ENCODE measurements at places on chromosomes 4 and X.

- no peak for DNase-seq
These were observed 150.3 kb upstream of the BCOR start for GRCh38 chrX:40247848-40248622.

DNA sequence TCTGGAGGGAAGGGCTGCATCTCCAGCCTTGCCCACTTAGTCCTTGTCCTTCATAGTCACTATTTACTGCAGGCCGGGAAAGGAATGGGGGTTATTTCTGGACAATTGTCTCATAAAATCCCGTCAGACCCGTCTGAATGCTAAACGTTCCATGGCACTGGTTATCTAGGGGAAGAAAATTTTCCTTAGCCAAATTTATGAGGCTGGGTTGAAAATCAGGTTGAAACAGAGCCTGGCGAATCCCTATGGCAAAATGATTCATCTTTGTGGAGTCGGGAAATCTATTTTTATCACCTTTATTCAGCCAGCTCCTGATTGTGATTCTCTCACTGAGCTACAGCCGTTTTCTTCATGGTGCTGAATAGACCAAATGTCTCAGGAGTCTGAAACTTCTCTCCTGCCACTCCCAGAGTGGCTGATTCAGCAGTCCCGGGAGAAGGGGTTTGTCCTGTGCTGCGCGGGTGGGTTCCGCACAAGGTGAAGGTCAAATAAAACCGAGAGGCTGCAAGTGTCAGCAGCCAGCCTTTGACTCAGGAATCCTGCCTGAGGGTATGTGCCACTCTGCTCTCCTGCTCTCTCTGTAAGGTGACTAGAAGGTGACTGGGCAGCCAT, 1.0 kb downstream of the LIMCH1 start:
- DNase-seq: no peak

GRCh38 chrX:150036181-150036580, 97.9 kb upstream of the EOLA2 start:
- DNase-seq: no peak

- no peak for DNase-seq
These were observed 86.8 kb downstream of the REPS2 start for GRCh38 chrX:17033225-17033624.

- DNase-seq: no peak
These were observed 95.4 kb upstream of the PLAC1 start for GRCh38 chrX:134753718-134754008.

- DNase-seq: peak; percentile 74
These were observed 213.6 kb downstream of the PALLD start for GRCh38 chr4:168710353-168710946.

GRCh38 chrX:38138900-38139299, 81.8 kb downstream of the SRPX start:
- peak; percentile 48 for DNase-seq

GRCh38 chr4:62676962-62677361, 1476.8 kb downstream of the ADGRL3 start:
- DNase-seq: no peak

- no peak for DNase-seq
These were observed 50.0 kb upstream of the VMA21 start for GRCh38 chrX:151346931-151347543.

- DNase-seq: peak; percentile 68
These were observed 80.6 kb downstream of the PBDC1 start for GRCh38 chrX:76253432-76253831.

GRCh38 chrX:23945206-23945605, 37.4 kb downstream of the CXorf58 start:
- no peak for DNase-seq

- no peak for DNase-seq
These were observed 181.5 kb downstream of the TSPAN5 start for GRCh38 chr4:98476891-98477290.

- DNase-seq: peak; percentile 38
These were observed 618 bp downstream of the RBBP7 start for GRCh38 chrX:16869393-16870094.

GRCh38 chr4:105637408-105638176, 70.9 kb downstream of the INTS12 start:
- DNase-seq: no peak

- DNase-seq: peak; percentile 57
These were observed 126.6 kb downstream of the ASB9 start for GRCh38 chrX:15143050-15143824.

DNA sequence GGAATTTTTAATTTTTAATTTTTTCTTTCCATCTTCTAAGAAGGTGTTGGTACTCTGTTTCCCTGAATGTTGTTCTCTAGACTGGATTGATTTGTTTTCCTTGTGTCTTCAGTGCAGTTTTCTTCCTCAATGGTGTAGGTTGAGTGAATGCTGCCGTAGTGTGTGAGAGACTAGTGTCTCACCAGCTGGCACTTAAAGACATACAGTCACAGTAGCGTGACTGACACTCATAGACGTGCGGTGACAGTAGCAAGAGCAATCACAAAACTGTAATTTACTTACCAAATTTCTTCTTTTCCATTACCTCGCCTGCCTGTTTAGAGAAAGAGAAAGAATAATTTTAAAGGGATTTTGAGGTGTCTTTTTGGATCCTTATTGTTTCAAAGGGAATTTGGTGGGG, 21.4 kb upstream of the PGM2 start:
- no peak for DNase-seq

- DNase-seq: peak; percentile 57
These were observed 1026.6 kb downstream of the RAPGEF2 start for GRCh38 chr4:160129439-160129838.

GRCh38 chr4:140031061-140031460, 122.9 kb downstream of the MAML3 start:
- no peak for DNase-seq

DNA sequence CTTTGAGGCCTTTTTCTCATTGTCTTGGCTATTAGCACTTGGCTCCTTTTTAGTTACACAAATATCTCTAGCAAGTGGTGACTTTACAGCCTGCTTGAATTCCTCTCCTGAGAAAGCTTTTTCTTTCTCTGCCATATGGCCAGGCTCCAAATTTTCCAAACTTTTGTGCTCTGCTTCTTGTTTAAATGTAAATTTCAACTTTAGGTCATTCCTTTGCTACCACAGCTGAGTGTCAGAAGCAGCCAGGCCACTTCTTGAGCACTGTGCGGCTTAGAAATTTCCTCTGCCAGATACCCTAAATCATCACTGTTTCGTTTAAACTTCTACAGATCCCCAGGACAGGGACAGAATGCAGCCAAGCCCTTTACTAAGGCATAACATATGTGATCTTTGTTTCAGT, 222.4 kb downstream of the FBXO8 start:
- no peak for DNase-seq

DNA sequence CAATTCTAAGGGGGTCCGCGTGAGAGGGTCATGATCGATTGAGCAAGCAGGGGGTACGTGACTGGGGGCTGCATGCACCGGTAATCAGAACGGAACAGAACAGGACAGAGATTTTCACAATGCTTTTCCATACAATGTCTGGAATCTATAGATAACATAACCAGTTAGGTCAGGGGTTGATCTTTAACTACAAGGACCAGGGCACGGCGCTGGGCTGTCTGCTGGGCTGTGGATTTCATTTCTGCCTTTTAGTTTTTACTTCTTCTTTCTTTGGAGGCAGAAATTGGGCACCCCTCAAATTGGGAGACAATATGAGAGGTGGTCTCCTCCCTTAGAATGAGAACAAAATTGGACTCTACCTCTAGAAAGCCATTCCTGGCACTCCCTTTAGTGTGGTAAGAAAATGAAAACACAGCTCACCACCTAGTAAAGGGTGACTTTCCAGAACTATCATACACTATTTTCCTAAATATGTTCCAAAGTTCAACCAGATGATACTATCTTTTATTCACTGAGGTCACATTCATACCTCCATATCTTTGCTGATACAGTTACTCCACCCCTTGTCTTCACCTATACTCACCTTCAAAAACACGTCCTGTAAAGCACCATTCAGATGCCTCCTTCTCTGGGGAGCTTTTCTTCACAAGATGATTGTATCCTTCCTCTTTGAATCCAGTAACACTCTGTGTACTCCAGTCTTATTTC, 1058.3 kb upstream of the SLIT2 start:
- peak; percentile 11 for DNase-seq

- DNase-seq: peak; percentile 92
These were observed 117.0 kb downstream of the PCDH7 start for GRCh38 chr4:30837131-30837539.

GRCh38 chr4:74038425-74039314, at the start of gene CXCL3:
Gene CXCL3, minus strand, starts transcription at chr4:74038689. Its CDS starts 78 bp downstream, at chr4:74038611.
- peak; percentile 67 for DNase-seq

- DNase-seq: no peak
These were observed 27.0 kb downstream of the DHX15 start for GRCh38 chr4:24557026-24558025.

- DNase-seq: peak; percentile 14
These were observed 1.4 kb downstream of the MAMLD1 start for GRCh38 chrX:150364347-150365050.

DNA sequence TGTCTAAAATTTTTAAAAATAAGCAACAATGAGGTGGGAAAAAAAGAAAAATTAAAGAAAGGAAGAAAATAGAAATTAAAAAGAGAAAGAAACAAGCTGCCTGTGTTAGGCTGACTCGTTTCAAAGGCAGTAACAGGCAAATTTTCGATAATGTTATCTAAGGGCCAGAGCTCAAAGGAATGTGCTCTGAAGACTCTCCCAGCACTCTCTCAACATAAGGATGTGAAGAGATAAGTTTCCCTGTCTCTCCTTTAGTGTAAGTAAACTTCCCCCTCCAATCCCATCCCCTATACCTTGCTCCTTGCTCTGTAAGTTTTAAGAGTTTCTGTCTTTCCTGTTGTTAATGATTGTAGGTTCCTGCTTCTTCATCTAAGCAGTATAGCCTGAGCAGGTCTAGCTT, 172.8 kb downstream of the TEX13C start:
- peak; percentile 58 for DNase-seq

GRCh38 chr4:144646523-144647094, 653 bp downstream of the HHIP start:
- peak; percentile 38 for DNase-seq

GRCh38 chr4:145895056-145895455, 43.6 kb downstream of the ZNF827 start:
- no peak for DNase-seq

GRCh38 chr4:76058888-76059426, 15.6 kb upstream of the ART3 start:
- no peak for DNase-seq

- no peak for DNase-seq
These were observed 70.3 kb downstream of the WFS1 start for GRCh38 chr4:6339818-6340445.

- DNase-seq: peak; percentile 83
These were observed 246.5 kb downstream of the PPP1R2C start for GRCh38 chrX:42531441-42531840.

DNA sequence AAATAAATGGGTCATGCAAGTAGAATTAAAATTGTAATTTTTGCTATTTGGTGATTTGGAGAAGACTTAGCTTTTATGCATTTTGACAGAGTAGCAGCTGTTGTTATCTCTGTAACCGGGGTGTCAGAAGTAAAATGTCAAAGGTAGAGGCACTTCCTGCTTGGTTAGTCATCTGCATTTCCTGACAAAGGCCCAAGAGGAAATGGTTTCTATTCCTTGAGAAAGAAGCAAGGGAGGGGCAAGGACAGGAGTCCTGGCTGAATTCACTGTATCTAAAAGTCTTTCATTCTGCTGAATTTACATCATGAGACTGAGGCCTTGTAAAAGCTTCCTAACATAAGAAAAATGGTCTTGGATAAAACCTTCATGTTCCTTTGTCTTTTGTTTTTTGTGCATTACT, 550.9 kb upstream of the BOD1L1 start:
- peak; percentile 78 for DNase-seq

DNA sequence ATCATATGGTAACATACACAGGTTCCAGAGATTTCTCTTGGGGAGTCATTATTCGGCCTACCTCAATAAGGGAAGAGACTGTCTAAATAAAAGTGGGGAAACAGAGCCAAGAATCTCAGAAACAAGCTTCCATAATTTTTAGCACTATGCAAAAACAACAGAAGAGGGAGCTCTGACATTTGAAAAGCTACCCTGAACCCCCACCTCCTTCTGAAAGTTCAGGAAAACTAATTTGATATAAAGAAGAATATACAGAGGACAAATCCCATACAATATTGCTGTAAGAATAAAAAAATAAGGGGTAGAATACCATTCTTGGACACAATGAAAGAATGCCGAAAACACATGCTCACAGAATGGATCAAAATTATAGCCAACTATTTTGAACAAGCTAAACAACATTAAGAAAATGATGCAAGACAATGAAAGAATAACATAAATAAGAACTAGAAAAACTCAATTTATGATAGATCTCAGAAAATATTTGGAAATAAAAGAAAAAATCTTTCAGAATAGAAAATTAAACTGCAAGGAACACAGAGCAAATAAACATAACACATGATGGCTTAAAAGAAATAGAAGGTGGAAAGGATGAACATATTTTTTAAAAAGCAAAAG, 14.4 kb upstream of the ZNF41 start:
- no peak for DNase-seq

All from mesendoderm (in vitro differentiated cells).